NCI-H1436 (cell line): ENCODE measurements at places on chromosomes 7 and 10.

- DNase-seq = no peak
Measured at GRCh38 chr10:847868-848267, 83.6 kb downstream of the LARP4B start.

DNA sequence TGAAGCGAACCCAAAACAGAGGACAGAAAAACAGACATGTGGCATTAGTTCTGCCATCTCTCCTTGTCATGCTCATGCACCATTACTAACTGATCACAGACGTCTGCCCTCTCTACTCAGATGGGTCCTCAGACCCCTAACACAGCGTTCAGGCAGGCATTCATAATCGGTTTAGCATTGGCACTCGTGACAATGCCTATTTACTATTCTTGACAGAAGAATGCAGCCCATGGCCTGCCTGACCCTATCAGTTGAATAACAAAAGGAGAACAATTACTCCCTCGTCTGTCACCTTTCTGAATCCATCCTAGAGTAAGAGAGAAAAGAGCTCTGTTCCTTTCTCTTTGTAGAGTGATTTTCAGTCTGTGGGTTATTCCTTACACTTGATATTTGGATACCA lies 194.6 kb upstream of the PHYHIPL start:
- no peak for DNase-seq

GRCh38 chr10:114743521-114744231 lies 77.9 kb upstream of the FHIP2A start:
- no peak for DNase-seq

DNA sequence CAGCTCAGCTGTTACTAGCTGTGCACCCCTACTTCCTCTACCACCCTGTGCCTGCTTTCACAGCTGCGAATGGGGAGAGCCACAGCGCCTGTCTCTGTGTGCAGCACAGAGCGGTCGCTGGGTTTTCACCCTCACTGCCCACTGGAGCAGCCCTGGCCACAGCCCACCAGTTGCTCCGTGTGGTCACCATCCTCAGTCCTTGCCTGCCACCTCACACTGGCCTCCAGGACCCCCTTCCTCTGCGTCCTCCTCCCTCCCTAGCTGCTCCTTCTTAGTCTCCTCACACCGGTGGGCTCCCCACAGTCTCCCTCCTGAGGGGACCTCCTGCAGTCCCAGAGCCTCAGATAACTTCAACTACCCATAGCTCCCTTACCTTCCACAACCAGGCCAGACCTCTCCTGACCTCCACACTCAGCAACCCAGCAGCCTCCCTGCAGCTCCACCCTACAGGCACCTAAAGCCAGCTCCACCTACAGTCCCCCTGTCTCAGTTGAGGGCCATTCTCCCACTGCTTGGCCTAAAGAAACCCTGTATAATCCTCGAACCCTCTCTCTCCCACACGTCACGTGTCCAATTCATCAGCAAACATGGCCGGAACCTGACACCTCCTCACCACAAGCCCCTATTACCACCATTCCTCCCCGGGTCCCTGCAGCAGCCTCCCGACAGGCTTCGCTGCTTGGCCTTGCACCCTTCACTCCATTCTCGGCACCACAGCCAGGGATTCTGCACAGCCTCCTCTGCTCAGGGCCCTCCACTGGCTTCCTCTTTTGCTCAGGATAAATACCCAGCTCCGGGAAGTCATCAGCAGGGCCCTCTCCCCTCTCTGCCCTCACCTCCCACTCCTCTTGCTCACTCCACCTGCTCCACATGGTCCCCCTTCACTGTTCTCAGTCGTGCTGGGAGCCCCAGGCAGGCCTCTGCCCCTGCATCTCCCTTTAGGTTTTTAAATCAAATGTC lies 28.1 kb downstream of the PLAC9 start:
- DNase-seq = no peak

DNA sequence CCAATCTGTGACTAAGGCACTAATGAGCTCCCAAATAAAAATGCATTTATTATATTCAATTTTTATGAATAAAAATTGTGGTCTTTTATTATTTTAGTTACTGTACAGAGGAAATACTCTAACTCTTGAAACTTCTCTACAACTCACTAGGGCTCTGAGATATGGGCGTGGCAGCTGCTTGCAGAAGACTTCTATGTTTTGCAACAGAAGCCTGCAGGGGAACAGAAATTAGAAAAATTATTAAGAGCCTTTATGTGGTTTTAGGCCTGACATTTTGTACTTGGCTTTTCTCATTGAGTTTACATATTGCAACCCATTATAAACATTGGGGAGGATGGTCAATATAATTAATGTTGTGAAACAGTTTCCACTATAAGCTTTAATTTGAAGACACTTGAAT lies 581.4 kb downstream of the TNS3 start:
- no peak for DNase-seq

DNA sequence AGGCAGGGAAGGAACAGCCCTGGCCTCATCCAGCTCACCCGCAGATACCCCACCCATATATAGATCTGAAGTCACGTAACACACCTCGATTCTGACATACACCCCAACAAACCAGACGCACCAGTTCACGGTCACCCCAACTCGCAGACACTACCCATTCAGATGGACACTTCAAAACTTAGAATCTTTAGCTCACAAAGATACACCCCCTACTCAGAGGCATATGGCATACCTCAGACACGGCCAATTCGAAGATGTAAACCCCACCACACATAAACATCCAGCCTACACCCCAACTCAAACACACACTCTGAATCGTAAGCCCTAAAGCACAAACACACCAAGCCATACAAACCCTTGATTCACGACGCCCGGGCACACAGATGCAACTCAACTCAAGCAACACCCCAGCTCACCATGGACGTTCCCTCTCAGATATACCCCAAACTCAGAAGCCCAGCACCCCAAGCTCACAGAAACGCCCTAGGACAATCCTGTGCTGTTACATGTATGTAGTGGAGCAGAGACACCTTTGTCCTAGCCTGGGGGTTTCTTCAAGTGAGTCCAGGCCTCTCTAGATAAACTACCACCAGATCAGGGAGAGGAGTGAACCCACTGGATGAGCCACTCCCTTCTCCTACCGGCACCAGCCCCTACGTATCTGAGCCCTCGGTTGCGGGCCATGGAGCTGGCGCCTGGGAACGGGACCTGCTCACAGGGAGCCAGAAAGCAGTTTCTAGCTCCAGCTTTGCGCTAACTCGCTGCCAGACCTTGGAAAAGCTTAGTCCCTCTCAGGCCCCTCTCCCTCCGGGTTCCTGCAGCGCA lies 8.8 kb downstream of the PSD start:
- DNase-seq = no peak

DNA sequence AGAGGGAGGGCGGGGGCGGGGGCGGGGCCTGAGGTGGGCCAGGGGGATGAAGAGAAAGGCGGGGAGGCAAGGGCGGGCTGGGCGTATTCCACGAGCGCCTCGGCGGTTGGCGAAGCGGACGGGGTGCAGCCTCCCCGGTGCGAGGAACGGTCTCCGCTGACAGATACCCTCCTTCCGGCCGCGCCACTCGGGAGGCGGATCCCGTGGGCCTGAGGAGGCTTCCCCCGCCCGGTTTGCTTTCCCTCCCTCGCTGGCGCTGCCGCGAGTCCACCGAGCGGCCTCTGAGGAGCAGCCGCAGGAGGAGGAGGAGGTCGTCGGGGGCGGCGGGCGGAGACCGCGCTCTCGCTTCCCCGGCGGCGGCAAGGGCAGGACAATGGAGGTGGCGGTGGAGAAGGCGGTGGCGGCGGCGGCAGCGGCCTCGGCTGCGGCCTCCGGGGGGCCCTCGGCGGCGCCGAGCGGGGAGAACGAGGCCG lies at the start of gene TRIM24:
Gene TRIM24 (plus strand): TSS at position 84 of the 473 bp plus-strand sequence. CDS start 290 bp downstream, at position 374.
- no peak for DNase-seq

- no peak for DNase-seq
Measured at GRCh38 chr7:66739953-66740301, 606 bp upstream of the RABGEF1 start.
